ENCODE measurements at places on chromosomes 1 and 21.

DNA sequence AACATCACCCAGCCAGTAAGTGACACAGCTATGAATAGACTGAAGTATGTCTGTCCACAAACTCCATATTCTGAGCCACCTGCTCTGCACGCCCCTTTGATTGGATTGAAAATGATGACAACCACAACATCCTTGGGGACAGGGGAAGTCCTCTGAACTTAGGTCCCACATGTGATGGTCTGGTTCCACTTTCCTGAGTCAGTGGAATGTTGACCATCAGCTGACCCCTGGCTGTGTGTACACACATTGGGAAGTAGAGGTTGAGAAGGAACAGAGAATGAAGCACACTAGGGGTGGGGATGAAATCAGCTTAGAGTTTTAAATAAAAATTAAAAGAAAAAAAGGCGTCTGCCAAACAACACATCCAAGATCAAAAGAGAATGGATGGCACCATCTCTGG lies 8.0 kb upstream of the DISP3 start:
- DNase-seq = no peak

DNA sequence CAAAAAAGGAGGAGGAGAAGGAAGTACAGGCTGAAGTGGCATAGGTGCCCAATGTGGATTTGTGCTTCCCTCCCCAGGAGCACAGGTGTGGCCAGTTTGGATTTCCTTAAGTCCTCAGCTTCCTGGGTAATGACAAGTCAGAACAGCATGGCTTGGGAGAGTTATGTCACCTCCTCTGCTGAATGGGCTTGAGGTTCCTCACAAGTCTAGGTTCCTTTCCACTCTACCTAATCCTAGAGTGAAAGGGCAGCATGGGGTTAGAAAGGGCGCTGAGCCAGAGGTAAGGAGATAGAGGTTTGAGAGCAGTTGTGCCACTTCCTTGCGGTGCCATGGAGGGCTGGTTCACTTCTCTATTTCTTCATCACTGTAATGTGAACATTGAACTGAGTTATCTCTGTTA lies 35.5 kb upstream of the IL20 start:
- no peak for DNase-seq

GRCh38 chr1:34268311-34268954 lies 91.7 kb downstream of the C1orf94 start:
- no peak for DNase-seq

DNA sequence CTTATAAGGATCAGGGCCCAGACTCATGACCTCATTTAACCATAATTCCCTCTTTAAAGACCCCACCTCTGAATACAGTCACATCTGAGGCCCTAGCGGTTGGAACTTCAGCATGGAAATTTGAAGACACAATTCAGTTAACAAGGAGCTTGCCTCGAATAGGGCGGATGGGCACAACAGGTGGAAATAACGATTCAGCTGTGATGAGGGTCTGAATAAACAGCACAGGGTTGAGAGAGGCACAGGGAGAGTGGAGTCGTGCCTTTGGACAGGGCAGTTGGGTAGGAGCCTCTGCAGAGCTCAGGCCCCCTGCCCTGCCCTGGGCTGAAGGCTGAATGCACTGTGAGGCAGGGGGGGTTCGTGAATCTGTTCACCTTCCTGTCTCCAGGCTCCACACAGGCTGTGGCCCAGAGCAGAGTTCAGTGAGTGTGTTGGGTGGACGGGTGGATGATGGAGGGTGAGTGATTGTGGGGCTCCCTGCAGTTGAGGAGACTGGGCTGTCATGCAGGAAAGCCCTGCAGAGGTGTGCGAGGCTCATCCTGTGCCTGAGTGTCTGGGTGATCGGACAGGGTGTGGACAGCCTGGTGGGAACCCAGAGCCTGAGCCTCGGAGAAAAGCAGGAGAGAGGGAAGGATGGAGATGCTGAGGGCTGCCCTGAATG lies 243.1 kb downstream of the FOXD2 start:
- DNase-seq = no peak

DNA sequence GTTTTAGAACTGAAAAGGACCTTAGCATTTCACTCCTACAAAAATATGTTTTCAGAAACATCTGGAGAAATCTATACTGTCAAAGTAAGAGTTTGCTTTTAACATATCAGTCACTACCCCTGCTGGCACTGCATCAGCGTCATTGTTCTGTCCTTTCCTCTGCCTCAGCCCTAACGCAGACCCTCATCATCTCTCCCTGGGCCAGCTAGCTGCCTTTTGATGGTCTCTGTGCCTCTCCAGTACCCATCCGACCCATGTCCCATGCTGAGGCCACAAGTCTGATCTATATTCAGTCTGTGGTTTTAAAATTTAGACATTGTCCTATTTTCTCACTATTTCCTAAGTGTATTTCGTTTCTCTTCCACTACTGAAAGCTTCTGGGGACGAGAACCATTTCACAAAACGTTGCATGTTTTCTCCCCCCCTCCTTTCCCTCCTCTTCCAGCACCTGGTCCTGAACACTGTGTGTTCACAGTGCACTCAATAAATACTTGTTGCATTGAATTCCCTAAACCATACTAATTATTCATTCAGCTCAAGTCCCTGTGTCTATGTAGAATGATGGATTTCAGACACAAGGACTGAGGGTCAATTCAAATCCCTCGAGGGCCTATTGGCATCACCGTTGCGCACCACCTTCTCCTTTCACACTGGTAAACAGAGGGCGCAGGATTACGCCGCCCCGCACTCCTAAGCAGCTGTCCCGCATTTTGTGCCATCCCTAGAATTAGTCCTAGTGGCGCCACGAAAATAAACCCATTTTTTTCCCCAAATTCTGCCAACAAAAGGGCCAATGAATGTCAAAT lies 53.4 kb downstream of the CD2 start:
- no peak for DNase-seq

GRCh38 chr1:81974222-81974841 lies 173.6 kb downstream of the ADGRL2 start:
- no peak for DNase-seq

GRCh38 chr1:205477759-205478247 lies 22.0 kb upstream of the BLACAT1 start:
- no peak for DNase-seq

- DNase-seq = no peak
Measured at GRCh38 chr1:65278376-65279069, 30.8 kb upstream of the DNAJC6 start.

DNA sequence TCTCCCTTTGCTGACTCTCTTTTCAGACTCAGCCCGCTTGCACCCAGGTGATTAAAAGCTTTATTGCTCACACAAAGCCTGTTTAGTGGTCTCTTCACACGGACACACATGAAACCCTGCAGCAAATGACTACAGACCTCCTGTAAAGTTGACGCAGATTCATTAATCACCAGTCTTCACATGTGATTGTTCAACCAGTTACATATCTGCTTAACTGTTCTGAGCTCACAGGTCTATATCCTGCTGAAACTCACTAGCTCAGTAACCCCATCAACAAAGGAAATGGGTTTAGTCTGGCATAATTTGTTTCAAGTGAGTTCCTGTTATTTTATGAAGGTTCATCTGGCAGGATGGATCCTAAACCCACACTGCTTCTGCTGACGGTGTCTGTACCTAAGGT lies 68.4 kb upstream of the GJA8 start:
- no peak for DNase-seq

DNA sequence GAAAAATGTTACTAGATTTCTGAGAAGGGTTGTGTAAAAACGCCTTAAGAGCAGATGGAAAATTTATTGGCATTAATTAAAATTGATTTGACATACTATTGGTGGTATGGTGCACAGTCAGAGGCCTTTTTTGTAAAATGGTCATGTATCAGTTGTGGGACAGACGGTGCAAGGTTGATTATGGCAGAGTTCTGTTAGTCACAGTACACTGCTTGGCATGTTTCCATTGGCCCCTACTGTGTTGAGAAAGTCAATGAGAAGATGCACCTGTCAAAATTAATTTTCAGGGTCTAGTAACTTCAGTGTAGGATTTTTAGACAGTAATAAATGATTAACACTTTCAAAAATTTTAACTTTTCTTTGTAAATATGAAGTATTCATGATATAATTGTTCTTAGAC lies 4.4 kb downstream of the B3GALT2 start:
- DNase-seq = no peak

- no peak for DNase-seq
Measured at GRCh38 chr1:42786097-42786496, 1.3 kb downstream of the TMEM269 start.

DNA sequence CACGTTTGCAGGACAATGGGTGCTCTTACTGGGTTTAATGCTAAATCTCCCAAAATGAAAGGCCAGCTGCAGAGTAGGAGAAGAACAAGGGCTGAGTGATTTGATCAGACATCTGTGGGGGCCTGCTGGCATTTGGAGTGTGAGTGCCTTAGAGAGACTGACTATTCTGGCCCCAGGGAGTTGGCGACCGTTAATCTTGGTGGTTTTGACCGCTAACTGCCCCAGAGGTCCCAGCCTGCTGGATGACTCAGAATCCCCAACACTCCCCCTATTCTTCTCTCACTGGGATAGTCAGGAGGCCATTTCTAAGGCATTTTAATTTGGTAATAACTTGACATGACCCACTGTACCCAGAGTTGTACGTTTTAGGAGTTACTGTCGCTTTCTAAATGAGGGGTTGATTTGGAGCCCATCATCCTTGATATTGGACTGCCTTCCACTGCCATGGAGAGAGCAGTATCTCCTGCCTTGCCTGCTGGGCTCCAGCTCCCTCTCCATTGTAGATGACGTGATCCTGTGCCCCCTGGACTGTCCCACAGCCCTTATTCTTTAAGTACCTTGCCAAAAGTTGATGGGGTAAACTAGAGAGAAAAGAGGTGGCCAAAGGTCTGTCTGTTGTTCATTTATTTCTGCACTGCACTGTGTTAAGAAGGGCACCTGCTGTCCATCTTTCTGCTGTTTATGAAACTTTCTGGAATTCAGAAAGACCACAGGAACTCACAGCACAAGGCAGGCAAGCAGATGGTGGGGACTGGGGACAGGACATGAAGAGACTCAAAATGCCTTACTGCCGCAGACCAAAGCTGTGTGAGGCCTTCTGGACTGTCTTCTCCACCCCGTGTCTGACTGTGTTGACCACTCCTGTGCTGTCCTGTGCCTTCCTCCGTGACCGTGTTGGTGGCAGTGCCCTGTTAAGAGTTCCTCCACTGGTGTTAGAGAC lies 98.2 kb upstream of the ARTN start:
- no peak for DNase-seq

All from left lobe of liver (tissue), 2 donors.